ENCODE measurements at places on chromosomes 13 and 19. TPM values are rescaled to one million over a fixed set of nuclear protein-coding genes. Genes with fewer than 3 reads are reported as not detected.

IL11 gene
- total RNA-seq = 2.6 TPM

ZSCAN4 gene
- total RNA-seq = not detected

ZNF569 gene
- total RNA-seq = 8.4 TPM

MIR17HG gene
- 1.7 TPM for total RNA-seq

RFPL4AL1 gene
- total RNA-seq = not detected

USF2 gene
- 45.2 TPM for total RNA-seq

EPS8L1 gene
- total RNA-seq = 0.99 TPM

PODNL1 gene
- total RNA-seq = 2.5 TPM

CYP2A7 gene
- total RNA-seq = not detected

ZNF878 gene
- total RNA-seq = not detected

PNMA8B gene
- total RNA-seq = 2.8 TPM

UBL5 gene
- total RNA-seq = 308 TPM

CGB5 gene
- not detected for total RNA-seq

EFNA2 gene
- total RNA-seq = not detected

TNFSF13B gene
- total RNA-seq = 5.2 TPM

FPR3 gene
- total RNA-seq = not detected

LENG8 gene
- 83.2 TPM for total RNA-seq

CILP2 gene
- total RNA-seq = under 0.01 TPM

EGLN2 gene
- total RNA-seq = 153 TPM

FGF22 gene
- total RNA-seq = not detected

KIR3DL2 gene
- not detected for total RNA-seq

All from smooth muscle cell of trachea (primary cell).